ENCODE measurements at places on chromosomes 4 and X. TPM values are rescaled to one million over a fixed set of nuclear protein-coding genes. Genes with fewer than 3 reads are reported as not detected.

Gene NEUROG2
- not detected for total RNA-seq

Gene DRP2
- total RNA-seq: 0.14 TPM

DNA sequence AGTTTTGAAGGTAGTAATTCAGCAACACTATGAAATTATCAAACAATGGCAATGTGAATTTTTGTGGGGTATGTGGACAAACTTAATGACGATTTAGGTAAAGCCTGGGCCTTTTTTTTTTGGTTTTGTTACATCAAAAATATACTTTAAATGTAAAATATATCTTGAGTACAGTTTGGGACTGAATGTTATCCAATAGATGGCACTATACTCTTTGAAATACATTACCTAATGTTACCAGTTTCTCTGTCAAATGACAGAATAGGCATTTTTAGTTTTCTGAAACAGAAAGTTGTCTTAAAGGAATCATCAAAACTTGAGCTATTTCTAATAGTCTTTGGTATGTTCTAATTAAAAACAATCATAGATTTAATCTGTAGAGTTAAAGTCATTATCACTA, 1651.9 kb downstream of the C4orf33 start:
- peak; percentile 34 for DNase-seq

Gene NAT8L
- total RNA-seq: 0.45 TPM

GRCh38 chr4:18631586-18631985, 610.0 kb upstream of the LCORL start:
- no peak for DNase-seq

- no peak for DNase-seq
These were observed 401.3 kb upstream of the NDST4 start for GRCh38 chr4:115514675-115515074.

GRCh38 chr4:87006426-87006675, 71.5 kb downstream of the AFF1 start:
- peak; percentile 82 for DNase-seq

DNA sequence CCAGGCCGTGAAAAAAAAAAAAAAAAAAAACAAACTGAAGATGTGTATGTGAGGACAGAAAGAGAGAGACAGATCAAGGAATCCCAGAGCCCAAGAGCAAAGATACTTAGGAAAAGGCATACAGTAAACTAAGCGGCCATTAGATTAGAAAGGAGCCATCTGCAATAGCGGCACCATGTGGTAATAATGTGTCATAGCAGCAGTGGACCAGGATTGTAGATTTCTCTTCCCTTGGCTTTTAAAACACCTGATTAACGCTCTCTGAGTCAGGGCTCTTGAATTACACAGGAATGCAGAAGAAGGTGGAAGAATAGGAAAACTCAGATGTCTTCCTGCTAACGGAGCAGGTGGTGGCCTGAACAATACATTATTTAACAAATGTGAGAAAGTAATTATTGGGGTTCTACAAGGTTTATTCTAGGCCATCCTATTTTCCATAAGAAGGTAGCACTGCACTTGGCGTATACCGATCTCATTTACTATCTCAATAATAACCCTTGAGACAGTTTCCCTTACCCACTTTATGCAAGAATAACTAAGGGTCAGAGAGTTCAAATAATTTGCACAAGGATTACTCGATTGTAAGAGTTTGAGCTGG, 182.7 kb downstream of the KCNIP4 start:
- peak; percentile 65 for DNase-seq

DNA sequence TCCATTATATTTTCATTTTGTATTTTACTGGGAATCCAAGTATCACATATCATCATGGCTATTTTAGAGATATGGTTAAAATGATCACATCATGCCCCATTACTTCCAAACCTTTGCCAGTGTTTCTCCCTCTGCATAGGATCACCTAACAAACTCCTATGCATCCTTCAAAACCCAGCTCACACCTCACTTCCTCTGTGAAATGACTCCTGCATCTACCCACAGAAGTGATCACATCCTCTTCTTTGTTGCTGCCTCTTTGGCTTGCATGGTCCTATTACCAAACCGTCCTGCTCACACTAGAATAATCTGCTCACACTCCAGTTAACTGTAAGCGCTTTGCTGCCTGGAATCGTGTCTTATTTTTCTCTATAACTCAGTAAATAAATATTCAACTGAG, 74.7 kb upstream of the C4orf50 start:
- DNase-seq: no peak

DNA sequence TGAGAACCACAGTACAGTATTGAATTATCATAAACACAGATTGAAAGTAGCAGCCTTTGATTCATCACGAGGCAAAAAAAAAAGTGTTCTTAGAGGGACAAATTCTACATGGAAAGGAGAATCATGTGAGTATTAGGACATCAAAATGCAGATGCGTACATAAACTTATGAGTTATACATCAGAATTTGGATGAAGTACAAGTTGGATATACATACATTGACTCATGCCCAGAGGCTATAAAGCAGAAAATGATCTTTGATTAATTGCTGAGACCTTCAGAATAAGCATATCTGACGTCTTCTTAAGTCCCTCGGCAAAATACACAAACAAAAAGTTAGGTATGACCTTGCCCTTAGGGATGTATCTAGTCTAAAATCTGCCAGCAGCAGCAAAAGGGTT, 206.4 kb downstream of the LDB2 start:
- no peak for DNase-seq

Gene BMP3
- not detected for total RNA-seq

GRCh38 chrX:21708116-21708515, 49.8 kb downstream of the SMPX start:
- DNase-seq: no peak

- DNase-seq: peak; percentile 73
These were observed 13.8 kb downstream of the MAD2L1 start for GRCh38 chr4:120052856-120053255.

Measured in H4 (cell line).